ENCODE measurements at places on chromosomes 13 and 19. TPM values are rescaled to one million over a fixed set of nuclear protein-coding genes. Genes with fewer than 3 reads are reported as not detected.

Gene MTUS2
- 3.5 TPM for polyA plus RNA-seq

Gene GPC5
- polyA plus RNA-seq, result 0.35 TPM

Gene ZNF560
- not detected for polyA plus RNA-seq

Gene NANOS3
- 3.1 TPM for polyA plus RNA-seq

Gene FXYD7
- not detected for polyA plus RNA-seq

Gene KLK7
- 0.46 TPM for polyA plus RNA-seq

Gene IZUMO1
- polyA plus RNA-seq, result 3.8 TPM

Gene MAST1
- polyA plus RNA-seq, result 7.3 TPM

Gene CPB2
- 0.94 TPM for polyA plus RNA-seq

Gene PRMT1
- polyA plus RNA-seq, result 95.3 TPM

Gene ZNF526
- 2.4 TPM for polyA plus RNA-seq

Gene VSTM1
- polyA plus RNA-seq, result not detected

Gene ADGRE3
- polyA plus RNA-seq, result not detected

Gene FCER2
- not detected for polyA plus RNA-seq

Gene TMC4
- polyA plus RNA-seq, result 88.9 TPM

Gene SCEL
- polyA plus RNA-seq, result 0.12 TPM

Gene HS6ST3
- 3.4 TPM for polyA plus RNA-seq

Gene OLFM2
- polyA plus RNA-seq, result 12.4 TPM

Gene KLK12
- polyA plus RNA-seq, result not detected

Gene POP4
- polyA plus RNA-seq, result 26.3 TPM

Gene LILRB1
- polyA plus RNA-seq, result 0.57 TPM

Gene SLC7A1
- polyA plus RNA-seq, result 10.4 TPM

Gene ZNF724
- not detected for polyA plus RNA-seq

Gene SLC7A9
- polyA plus RNA-seq, result 1.1 TPM

Gene TBXA2R
- polyA plus RNA-seq, result 1.5 TPM

Gene ZNF333
- polyA plus RNA-seq, result 10.4 TPM

Gene PRR19
- polyA plus RNA-seq, result 0.99 TPM

Gene EPS8L1
- 152 TPM for polyA plus RNA-seq

Gene SPACA6
- polyA plus RNA-seq, result 29.4 TPM

Gene C13orf46
- 12.0 TPM for polyA plus RNA-seq

Gene SHISA2
- 0.23 TPM for polyA plus RNA-seq

Gene PGLYRP1
- not detected for polyA plus RNA-seq

Gene CACNG6
- polyA plus RNA-seq, result not detected

Gene ZNF90
- polyA plus RNA-seq, result 3.4 TPM

Gene ZNF91
- polyA plus RNA-seq, result 10.7 TPM

Gene HIPK4
- polyA plus RNA-seq, result 0.08 TPM

Gene SH2D3A
- polyA plus RNA-seq, result 33.0 TPM

Gene PLPP2
- 93.8 TPM for polyA plus RNA-seq

Gene FAM124A
- 1.1 TPM for polyA plus RNA-seq

Gene MBD3L3
- not detected for polyA plus RNA-seq

Gene KLK15
- 0.07 TPM for polyA plus RNA-seq

Gene KASH5
- 1.7 TPM for polyA plus RNA-seq

Gene FGF9
- 0.30 TPM for polyA plus RNA-seq

Gene CALR3
- polyA plus RNA-seq, result 0.07 TPM

Gene PDE4A
- 8.5 TPM for polyA plus RNA-seq

Gene ZNF726
- 0.87 TPM for polyA plus RNA-seq

Measured in pancreas (tissue), 10 donors.